ENCODE measurements at places on chromosomes 4 and X.

DNA sequence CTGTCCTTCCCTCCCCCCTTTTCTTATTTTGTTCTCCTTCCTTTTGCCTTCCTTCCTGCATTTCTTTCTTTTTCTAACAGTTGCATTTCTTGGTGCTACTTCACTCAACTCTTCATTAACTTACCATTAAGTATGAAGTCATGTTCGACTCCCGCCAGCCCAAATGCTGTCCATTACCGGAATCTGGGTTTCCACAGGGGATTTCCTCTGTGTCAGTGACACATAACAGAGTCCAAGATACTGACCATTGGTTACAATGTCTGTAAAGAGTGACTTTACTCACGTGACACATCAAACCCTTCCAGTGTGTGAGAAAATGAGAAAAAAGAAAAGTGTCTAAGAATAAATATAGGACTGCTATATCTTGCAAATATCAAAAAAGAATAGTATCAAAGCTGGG is 500.0 kb upstream of the FRG1 start:
- H3K4me3 ChIP-seq = no peak overlapping the region
- H3K36me3 ChIP-seq = no peaks in the 10 kb centered on the region
- no peaks in the 10 kb centered on the region for H3K4me1 ChIP-seq
- H3K27me3 ChIP-seq = no peaks in the 10 kb centered on the region

DNA sequence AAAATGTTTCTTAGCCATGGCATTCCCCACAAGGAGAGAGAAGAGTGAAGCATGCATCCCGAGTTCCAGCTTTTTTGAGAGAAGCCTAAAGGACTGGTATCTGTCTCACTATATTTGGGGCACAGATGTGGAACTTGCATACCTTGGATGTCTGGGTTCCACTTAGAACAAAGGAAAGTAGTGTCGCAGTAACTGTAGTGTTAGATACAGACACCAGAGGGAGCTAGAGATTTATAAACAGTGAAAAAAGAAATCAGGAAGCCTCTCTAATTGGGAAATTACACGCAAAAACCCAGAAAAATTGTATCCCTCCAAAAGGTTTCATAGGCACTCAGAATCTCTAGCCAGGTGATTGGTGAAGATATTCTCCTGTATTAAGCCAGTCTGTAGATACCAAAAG is 34.4 kb downstream of the AGTR2 start:
- no peaks in the 10 kb centered on the region for H3K27me3 ChIP-seq

GRCh38 chrX:33465137-33465536 is 253.8 kb upstream of the DMD start:
- H3K4me1 ChIP-seq = no peaks in the 10 kb centered on the region
- H3K27ac ChIP-seq = no peak overlapping the region
- H3K4me3 ChIP-seq = no peak overlapping the region

DNA sequence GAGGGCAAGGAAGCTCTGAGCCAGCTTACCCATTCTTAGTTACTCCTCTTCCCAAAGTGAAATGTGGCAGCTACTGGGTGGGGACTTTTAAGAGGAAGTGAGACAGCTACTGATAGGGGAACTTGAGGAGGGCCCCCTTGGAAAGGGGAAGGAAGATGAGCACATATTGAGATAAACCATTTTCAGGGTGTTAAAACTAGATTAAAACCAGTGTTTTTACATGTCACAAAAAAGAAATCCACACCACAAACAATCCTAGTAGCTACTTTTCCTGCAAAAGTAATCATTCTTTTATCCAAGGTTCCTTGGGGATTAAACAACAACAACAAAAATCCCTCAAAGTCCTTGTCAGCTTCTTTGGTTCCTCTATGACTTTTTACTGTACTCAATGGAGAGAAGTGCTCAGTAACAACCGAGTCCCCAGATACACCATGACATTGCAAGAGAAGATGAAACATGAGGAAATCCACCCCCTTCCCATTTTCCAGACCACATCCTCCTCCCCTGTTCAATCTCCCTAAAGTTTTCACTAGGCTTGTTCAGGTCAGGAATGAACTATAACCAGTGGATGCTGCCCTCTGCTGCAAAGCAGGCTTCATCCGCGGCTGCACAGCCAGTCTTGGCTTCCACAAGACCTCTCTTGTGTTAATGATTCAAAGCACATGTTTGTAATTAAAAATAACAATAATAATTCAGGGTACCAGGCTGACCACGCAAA is 113.5 kb upstream of the TMEM164 start:
- no peak overlapping the region for H3K4me3 ChIP-seq
- peaks cover 2% of the 10 kb centered on the region for H3K27me3 ChIP-seq
- no peak for DNase-seq
- H3K36me3 ChIP-seq = no peaks in the 10 kb centered on the region
